ENCODE measurements at places on chromosomes 6 and 20.

DNA sequence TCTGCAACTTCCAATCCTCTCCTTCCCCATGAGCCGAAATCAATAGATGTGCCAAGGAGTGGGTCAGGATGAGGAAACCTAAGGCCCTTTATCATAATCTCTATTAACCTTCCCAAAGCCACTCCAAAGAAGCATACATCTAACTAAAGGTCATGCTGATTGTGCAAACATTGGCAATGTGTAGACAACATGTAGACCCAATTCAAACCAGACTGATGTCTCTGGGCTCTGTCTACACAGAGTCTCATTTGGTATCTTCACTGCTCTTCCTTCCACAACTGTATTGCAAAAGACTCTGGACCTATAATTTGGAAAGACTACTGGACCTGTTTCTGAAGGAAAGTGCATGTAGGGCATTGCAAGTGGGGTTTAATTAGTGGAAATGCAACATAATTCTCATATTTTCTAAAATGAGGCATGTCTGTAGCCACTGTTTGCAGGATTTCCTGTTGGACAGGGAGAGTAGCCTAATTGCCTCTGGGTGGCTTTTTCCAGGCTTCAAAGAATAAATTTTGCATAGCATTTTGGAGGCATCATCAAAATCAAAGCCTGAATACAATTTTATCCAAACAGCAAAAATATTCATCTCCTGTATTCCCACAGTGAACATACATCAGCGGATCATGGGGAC, 35.0 kb upstream of the MLIP start:
- no peak for DNase-seq

GRCh38 chr6:11324453-11325015, 92.1 kb upstream of the NEDD9 start:
- DNase-seq = no peak

DNA sequence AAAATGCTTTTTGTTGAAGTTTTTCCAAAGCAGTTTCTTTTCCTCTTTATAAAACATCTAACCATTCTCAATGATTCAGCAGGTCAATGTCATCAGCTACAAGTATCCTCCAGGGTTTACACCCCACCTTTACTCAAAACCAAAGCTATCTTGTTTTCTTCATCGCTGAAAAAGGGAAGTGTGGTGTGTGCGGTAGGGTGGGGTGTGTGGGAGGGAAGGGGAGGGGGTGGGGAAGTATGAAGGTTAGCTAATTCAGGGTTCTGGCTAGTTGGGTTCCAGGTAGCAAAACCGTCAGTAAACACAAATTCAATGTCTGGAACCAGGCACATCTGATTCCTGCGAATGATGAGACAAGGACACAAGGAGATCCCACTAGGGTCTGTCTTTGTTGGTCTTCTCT, 189.6 kb downstream of the GJA10 start:
- peak; percentile 79 for DNase-seq

GRCh38 chr20:17898548-17898994, 70.0 kb downstream of the SNX5 start:
- peak; percentile 59 for DNase-seq

- no peak for DNase-seq
Observed at GRCh38 chr6:135265278-135265677, 84.2 kb downstream of the MYB start.

GRCh38 chr6:51495096-51495495, 592.3 kb downstream of the PKHD1 start:
- DNase-seq = no peak

DNA sequence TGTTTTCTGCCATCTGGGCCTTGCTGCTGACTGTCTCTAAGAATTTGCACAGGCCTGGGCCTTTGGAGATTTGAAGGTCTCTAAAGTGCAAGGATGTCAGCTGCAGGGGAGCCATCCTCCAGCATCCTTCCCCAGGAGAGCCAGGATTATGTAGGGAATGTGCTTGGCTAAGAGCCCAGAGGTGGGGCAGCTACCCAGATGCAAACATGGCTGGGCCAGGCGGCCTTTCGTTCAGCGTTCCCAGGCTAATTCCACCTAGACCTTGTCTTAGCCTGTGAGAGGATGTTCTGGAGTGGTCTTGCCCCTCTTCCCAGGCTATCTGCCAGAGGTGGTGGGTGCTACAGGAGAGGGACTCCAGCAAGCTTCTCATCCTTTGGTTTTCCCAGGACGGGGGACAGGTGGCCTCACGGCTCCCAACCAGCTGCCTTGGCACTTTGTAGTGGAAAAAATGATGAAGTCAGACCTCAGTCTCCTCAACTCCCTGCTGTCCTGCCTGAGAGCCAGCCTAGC, 7.7 kb upstream of the PTGIS start:
- no peak for DNase-seq

DNA sequence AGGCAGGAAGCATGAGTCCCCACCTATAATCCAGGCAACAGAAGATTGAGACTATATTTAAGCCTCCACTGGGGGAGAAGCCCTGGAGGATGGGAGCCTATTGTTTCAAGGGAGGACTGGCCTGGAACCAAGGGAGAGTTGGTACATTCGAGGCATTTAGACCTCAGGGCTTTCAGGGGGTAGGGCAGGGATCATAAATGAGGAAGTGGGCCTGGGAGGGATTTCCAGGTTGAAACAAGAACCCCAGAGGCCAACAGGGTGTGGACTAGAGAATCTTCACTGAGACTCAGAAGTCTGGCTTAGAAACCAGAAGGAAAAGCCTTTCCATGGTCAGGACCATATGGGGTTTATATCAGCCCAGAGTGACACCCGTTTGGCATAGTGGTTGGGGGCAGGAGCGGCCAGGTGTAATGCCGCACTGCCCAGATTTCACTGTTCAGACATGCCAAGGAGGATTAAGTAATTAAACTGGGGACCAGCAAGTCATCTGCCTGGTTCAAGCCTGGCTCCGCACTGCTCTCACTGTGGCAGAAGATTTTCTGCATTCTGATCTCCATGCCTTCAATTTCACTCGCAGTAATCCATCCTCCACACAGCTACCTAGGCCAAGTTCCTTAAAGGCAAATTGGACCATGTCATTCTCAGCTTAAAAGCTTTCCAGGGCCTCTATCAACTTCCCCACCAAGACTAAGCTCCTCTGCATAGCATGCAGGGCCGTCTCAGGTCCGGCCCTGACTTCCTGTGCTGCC, 17.8 kb downstream of the LRFN2 start:
- DNase-seq = no peak

DNA sequence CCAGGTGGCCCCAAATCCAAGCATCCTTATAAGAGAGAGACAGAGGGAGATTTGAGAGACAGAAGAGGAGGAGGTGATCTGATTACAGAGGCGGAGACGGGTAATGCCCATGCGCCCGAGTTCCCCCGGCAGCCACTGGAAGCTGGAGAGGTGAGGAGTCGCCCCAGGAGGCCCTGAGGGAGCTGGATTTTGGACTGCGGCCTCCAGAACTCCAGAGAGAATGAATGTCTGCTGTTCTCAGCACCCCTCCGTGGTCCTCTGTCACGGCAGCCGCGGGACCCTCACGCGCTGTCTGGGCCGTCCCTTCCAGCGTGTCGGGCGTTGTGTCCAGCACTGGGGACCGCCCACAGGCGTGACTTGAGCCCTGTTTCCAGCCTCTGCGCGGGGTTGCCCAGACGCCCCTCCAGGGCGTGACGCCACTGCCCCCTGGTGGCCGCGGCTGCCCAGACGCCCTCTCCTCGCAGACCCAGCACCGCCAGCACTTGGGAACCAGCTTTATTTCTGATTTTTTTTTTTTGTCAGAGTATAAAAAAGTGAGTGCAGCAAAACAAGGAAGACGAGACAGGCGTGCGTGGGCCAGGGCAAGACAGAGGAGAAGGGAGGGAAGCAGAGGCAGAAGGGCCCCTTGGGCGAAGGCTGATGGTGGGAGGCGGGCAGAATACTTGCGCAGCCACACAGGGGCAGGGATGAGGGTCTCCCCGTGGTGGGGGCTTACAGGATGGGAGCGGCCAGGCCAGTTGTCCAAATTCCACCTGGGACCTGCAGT, 4.1 kb upstream of the ZNF512B start:
- peak; percentile 81 for DNase-seq

DNA sequence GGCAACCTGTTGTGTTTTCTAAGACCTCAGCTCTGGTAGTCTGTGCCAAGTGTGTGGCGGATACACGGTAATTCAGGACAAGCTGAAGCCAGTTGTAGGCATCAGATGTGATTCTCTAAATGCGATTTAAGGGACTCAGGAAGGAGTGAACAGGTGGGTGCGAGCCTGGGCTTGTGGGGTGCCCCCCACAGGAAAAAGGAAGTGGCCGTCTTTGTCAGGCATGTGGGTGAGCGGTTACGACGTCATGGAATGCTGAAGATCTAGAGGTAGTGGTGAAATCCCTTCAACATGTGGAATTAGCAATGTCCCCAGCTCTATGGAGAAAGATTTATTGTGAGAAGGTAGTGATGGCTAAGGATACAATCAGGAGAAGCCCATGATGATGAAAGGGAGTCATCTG, 95.1 kb upstream of the EXOC2 start:
- no peak for DNase-seq

DNA sequence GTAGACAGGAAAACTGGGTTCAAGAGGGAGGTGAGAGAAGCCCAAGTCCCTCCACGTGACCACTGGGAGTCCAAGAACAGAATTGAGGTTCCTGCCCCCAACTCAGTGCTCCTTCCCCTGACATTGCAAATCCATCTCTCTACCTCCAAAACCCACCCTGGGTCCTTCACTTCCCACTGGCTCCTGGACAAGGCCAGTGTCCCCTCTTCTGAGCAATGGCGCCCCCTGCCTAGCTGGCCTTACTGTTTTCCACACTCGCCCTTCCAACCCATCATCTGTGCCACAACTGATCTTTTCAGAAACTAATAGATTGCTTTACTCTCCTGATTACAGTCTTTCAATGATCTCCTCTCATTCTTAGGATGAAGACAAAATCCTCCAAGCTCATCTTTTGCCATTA, 200.3 kb downstream of the ANKRD60 start:
- no peak for DNase-seq

DNA sequence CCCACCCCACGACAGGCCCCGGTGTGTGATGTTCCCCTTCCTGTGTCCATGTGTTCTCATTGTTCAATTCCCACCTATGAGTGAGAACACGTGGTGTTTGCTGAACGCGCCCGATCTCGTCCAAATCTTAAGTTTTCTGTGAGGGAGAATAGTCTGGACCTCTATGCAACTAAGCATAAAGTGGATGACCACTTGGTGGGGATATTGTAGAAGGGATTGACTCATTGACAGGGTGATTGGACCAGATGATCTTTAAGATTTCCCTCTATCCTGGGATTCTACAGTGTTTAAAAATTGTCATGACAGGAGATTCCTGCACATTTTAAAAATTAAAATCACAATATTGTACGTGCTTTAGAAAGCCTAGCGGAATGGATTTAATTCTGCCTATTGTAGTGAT, 141.3 kb downstream of the TRMT11 start:
- DNase-seq = no peak

GRCh38 chr20:41352666-41353065, 12.0 kb downstream of the LPIN3 start:
- no peak for DNase-seq

- DNase-seq = no peak
Observed at GRCh38 chr6:108580646-108581045, 19.9 kb downstream of the FOXO3 start.

DNA sequence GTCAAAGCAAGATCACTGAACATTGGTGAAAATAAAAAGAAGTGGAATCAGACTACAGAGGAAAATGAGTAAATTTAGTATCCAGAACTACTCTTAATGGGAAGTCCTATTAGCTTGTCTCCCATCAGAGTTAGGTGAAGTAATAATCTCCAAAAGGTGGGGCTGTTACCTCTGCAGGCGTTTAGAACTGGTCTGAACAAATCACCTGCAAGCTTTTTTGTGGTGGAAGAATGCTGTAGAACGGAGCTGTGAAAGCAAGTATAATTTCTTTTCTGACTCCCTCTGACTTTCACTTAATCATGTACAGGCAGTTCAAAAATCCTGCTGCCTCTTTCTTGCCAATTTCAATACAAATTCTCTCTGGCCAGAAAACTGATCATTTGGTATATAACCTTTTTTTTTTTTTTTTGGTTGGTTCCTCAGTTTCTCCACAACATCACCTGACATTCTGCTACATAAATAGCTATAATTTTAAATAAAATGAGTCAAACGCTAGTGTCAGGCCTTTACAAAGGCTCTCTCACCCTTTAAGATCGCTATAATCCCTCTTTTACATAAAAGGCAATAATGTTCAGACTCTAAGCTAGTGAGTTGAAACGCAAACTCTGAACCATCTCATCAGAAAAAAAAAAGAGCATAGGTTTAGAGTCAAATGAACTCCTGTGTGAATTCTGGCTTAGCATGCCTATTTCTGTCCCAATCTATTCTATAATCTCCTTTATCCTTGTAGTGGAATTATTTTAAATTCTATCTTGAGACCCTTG, 38.8 kb downstream of the CITED2 start:
- DNase-seq = no peak

DNA sequence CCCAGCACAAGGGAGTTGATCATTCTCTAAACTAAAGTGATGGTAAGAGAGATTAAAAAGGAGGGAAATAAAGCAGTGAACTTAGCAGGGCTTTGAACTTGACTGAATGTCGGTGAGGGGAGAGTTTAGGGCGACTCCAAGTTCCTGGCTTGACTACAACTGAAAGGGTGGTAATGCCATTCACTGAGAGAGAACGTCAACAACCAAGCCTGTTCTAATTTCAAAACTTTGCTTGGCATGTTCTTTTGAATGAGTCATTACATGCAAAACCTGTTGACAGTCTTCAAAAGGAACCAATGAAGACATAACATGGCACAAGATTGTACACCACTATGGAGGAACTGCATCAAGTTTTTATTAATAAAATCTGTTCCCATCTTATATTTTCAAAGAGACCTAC, 10.3 kb upstream of the MYB start:
- no peak for DNase-seq

DNA sequence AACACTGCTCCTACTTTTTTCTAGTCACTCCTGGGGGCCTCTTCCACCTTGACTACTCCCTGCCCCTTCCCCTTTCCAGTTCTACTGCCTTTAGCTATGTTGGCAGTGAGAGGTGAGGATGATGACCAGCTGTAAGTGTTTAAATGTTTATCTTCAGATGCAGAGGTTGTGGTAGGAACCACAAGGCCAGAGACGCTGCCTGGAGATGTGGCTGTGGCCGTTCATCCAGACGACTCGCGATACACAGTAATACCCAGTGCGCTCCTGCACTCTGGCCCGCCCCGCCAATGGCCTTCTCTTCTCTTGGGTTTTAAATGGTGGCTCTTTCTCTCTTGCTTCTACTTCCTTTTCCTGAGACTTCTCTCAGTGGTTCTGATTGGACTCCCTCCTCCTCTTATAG, 4.6 kb downstream of the VARS2 start:
- no peak for DNase-seq

DNA sequence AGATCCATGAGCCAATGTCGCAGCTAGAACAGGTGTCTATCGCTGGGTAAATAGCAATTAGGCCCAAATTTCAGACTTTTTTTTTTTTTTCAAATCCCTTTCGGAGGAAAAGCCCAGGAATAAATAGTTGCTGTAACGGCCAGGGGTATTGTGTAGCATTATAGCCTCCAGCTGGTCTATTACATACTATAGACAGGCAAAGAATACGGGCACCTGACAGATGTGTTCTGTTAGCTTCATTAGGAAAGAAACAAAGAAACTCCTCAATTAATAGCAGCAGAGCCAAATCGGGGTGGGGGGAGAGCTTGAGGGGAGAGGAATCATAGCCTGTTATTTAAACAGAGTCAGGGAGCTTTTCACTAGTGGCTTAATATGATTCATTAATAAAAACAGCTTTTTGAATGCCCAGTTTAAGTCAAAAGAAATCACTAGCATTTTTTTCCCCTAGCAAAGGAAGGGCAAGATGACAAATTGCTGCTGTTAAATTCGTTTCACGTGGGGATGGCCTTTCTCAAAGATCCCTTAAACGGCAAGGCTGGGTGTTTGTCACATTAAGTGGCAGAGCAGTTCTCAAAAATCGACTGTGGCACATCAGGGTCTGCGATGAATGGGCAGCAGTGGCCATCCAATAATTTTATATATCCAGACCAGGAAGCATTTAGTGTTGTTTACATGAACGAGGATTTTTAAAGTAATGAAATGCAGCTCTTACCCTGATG, 139.4 kb downstream of the ID4 start:
- DNase-seq = no peak
